Inflammatory macrophage (primary cell): ENCODE measurements at places on chromosomes 2 and 18.

- DNase-seq: no peak
These were observed 10.8 kb downstream of the LAPTM4A start for GRCh38 chr2:20040489-20041172.

- no peak for DNase-seq
These were observed 90.4 kb downstream of the SCN3A start for GRCh38 chr2:165113414-165113813.

- DNase-seq: no peak
These were observed 63.0 kb upstream of the GLI2 start for GRCh38 chr2:120672526-120673204.

DNA sequence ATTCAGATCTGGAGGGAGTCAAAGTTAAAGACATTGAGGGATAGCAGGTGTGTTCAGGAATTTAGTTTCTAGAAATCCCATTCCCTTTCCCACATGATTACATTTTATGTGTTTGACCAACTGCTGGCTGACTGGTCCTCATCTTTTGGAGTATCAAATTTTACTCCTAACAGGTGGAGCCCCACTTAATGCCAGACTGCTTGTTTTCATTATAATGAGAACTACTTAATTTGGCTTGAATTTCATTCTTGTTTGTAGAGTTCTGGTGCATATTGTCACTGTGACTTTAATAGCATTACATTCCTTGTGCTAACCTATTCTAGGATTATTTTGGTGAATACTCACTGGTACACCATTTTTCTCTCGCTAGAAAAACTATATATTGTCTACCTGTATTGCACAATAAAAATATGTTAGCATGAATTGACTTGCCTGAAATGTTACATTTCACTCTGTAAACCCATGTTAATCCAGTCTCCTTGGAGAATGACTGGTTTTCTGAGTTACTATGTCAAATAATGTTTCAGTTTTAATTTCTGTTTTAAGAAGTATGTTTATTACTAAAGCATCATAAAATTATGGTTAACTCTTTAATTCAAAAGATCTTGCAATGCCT lies 98.2 kb downstream of the TANC1 start:
- DNase-seq: no peak

- no peak for DNase-seq
These were observed 28.4 kb upstream of the MALL start for GRCh38 chr2:110143982-110144381.

DNA sequence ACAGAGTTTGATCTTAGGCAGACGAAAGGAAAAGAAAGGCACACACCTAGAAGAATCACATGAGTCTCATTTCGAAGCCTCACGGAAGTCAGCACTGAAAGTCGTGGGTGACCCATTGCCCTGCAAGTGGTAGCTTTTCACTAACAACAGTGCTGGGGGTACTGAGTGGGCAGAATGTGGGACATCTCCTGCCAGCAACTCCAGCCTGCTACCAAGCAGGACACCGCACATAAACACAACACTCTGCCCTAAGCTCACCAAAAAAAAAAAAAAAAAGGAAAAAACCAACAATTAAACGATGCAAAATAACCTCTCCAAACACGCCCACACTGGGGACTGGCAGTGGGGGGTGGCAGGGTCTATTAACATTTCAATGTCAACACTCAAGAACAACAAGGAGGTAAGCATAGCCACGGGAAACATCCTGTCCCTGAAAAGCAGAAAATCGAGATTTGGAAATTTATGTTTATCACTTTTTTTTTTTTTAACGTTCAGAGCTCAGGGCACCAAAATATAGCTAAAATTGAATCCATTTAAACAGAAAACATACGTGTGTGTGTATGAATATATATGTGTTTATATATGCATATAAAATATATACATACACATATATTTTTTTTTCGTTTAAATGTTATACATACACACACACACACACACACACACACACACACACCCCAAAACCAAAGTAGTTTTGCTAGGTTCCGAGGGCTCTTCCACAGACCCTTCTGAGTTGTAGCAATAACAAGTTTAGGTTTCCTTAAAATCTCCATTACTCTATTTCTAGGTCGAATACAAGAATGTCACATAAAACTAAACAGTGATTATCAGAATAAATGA lies 2.2 kb downstream of the INO80D start:
- peak; percentile 22 for DNase-seq

GRCh38 chr18:57533006-57533867 lies 53.3 kb downstream of the FECH start:
- no peak for DNase-seq

GRCh38 chr2:19538411-19538963 lies 180.1 kb upstream of the OSR1 start:
- no peak for DNase-seq

DNA sequence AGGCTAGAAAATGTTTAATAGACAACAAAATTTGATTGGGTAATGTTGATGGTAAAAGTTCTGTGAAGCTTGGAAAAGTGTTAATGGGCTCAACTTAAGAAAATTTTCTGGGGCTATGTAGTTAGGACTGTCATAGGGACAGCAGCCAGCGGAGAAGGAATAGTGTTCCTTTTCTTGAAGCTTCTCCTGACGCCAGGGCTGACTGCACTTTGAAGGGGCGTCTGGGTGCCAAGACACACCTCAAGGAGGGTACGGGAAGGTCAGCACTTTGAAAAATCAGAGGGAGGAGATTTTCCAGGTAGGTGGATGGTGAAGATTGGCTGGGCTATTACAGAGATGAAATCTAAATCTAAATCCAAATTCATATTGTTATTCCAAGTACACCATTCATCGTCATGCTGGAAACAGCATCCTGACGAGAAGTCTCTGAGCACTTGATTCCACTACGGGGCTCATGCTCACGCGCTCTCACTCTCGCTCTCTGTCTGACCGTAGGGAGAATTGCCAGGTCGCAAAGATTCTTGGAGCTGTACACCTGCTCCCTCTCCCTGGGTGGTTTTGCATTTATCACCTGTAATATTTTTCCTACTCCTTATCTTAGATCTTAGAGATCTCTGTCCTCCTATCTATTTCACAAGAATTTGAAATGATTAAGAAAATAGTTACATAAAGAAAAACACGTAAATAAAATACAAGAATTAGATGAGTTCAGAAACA lies 91.0 kb downstream of the ITGB1BP1 start:
- DNase-seq: no peak

DNA sequence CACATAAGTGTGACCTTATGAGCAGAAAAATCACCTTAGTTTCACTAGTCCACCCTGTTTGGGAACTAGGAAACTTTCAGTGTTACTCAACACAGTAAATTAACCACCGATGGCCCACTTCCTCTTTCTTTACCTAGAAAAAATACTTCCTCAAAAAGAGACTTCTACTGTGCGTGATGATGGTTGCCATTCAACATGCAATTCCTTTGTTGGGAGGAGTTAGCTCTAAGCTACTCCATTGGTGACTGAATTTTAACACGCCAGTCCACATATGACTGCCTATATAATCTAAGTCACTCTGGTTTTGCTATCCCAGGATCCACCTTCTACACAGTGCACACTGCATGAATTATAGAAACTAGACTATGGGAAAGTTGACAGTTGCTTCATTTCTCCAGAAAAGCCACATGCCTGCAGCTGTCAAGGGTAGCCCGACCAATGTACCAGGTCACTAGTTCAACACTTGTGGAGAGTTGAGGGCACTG lies 47.8 kb upstream of the REG3G start:
- peak; percentile 84 for DNase-seq

- no peak for DNase-seq
These were observed 1.8 kb downstream of the ABCB11 start for GRCh38 chr2:169029341-169029740.

GRCh38 chr2:112143150-112143549 lies 5.0 kb downstream of the FBLN7 start:
- no peak for DNase-seq

DNA sequence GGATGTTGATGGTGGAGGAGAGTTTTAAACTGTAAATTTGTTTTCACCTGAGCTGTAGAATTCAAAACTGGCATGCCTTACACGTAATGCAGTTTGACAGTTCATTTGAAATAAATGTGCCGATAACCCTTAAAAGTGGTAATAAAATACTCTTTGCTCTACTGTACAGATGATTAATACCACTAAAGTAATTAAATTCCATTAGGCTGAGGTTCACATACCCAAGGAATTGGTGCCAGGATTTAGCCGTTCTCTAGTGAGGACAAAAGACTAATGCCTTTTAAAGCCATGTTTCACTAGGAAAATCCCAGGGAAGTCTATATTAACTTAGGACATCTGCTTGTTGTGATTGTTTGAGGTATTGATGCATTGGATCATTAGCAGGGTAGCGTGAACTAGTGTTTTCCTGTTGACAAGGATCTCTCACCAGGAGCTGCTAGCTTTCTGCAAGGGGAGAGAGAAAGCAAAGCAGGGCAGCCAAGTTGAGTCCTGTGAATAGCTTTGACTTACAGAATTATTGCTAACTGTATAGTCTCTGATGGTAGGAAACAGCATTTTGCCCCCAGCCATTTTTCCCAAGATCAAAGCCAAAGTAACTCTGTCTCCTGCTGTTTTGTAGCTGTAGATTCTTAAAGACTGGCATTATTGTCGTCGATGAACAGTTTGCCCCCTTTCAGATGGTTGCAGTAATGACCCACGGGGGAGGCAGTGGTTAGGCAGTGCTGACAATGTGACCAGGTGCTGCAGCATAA lies 280.9 kb upstream of the FANCL start:
- no peak for DNase-seq

DNA sequence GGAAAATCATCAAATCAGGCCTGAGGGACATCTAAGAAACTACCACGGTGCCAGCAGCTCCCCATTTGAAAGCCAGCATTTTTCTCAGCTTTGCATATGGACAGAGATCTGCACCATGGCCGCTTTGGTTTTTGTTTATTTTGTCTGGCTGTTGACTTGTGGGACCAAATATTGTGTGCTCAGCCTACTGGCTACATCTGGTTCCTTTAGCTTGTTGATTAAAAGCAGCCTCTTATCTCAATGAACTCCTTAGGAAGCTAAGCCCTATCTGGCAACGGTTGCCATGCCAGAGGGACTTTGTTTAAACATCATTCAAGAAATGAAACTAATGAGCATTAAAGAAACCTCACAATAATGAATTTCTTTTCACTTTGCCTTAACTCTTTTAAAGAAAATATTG lies 32.4 kb upstream of the CCDC150 start:
- DNase-seq: no peak

- DNase-seq: no peak
These were observed 13.7 kb downstream of the GATA6 start for GRCh38 chr18:22182884-22183697.

DNA sequence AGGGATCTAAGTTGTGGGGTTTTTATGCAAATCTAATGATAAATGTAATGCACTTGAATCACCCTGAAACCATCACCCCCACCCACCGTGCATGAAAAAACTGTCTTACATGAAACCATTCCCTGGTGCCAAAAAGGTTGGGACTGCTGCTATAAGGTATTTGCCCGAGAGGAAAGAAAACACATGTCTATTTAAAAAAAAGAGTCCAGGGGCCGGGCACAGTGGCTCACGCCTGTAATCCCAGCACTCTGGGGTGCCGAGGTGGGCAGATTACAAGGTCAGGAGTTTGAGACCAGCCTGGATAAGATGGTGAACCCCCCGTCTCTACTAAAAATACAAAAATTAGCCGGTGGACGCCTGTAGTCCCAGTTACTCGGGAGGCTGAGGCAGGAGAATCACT lies 1372.8 kb upstream of the CDH2 start:
- no peak for DNase-seq

GRCh38 chr2:2686222-2686621 lies 355.1 kb upstream of the MYT1L start:
- DNase-seq: no peak

DNA sequence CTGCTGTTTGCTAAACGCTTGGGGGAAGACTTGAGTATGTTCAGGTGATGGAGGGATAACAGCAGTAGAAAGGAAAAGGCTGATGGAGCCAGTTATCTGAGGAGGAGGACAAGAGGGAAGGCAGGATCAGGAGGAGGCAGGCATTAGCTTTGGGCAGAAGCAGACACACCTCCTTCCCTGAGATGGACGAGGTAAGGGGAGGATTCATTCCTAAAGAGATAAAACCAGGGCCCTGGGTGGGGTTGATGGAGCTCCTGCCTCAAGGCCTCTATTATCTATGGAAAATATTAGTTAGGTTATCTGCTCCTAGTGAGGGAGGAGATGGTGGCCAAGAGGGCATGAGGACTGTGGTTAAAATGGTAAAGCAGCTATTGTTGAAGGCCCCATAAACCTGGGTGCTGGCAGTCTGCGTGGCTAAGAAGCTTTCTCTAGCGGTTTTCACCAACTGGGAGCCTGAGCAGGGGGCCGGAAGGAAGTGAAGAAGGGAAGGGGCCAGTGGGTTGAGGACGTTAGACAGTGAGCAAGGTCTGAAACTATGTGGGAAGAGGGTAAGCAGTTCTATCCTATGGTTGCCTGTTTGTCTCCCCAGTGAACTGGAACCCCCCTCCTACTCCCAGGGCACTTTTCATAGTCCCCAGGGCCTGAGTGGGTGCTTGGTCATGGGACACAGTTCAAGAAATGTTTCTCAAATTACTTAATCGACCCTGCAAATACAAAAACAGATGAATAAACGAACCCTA lies 56.6 kb upstream of the HK2 start:
- peak; percentile 33 for DNase-seq

DNA sequence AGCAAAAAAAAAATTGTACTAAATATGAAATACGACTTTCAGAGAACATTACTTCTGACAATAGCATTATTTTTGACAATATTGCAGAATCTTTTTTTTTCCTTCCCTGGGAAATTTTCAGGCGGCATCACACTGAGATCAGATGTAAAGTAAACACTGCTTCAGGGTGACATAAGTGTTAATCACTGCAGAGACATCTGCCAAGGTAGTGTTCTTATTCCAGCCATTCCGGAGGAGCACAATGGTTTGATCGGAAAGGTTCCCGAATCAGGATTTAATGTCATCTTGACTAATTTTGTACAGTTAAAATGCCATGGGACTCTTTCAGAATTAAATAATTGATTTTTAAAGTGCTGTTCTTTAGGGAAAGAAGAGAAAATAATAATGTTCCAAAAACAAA lies 56.7 kb upstream of the ZNF236 start:
- no peak for DNase-seq

DNA sequence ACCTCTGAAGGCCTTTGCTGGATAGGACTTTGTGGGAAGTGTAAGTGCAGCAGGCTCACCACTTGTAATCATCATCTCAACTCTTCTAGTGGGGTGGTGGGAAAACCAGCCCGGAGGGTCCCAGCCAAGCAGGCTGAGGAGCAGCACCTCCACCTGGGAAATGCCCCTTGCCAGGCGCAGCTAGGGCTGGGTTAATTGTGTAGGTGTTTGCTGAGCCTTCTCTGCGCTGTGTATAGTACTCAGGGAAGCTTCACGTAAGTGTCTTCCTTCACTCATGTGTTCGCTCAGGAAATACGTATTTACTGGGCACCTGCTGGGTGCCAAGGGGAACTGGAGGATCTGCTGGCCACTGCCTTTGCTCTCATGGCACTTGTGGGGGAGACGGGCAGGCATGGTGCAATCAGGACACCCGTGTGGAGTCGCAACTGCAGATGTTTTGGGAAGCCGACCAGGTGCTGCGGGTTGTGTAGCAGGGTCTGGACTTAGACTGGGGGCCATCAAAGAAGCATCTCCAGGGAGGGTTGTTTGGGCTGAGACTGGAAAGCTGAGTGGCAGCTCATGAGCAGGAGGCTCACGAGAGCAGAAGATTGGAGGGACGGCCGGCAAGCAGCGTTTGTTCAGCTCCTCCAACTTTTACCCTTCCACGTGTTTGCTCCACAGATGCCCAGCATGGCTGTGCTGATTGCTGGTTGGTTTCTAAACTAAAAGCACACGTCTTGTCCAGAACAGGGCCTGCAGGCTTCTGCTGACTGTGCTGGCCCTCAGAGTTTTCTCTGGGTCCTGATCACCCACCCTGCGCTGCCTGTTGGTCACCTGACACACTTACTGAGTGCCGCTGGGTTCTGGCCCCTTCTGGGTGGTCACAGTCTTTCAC lies 164.6 kb downstream of the LDLRAD4 start:
- DNase-seq: no peak
